Right renal pelvis (tissue), 4 donors: ENCODE measurements at places on chromosomes 5 and 9. TPM values are rescaled to one million over a fixed set of nuclear protein-coding genes. Genes with fewer than 3 reads are reported as not detected.

CENPK gene
- polyA plus RNA-seq, result 37.4 TPM

- no peak for DNase-seq
Measured at GRCh38 chr5:43643327-43643726, 40.3 kb downstream of the NNT start.

IFNK gene
- polyA plus RNA-seq, result not detected

ANKRD55 gene
- polyA plus RNA-seq, result 1.6 TPM
